T-helper 17 cell (primary cell): ENCODE measurements at places on chromosomes 7 and 10.

- no peak overlapping the region for H3K4me3 ChIP-seq
- no peaks in the 10 kb centered on the region for H3K4me1 ChIP-seq
- H3K27me3 ChIP-seq: no peaks in the 10 kb centered on the region
Observed at GRCh38 chr7:40885503-40885902, 750.7 kb downstream of the SUGCT start.

DNA sequence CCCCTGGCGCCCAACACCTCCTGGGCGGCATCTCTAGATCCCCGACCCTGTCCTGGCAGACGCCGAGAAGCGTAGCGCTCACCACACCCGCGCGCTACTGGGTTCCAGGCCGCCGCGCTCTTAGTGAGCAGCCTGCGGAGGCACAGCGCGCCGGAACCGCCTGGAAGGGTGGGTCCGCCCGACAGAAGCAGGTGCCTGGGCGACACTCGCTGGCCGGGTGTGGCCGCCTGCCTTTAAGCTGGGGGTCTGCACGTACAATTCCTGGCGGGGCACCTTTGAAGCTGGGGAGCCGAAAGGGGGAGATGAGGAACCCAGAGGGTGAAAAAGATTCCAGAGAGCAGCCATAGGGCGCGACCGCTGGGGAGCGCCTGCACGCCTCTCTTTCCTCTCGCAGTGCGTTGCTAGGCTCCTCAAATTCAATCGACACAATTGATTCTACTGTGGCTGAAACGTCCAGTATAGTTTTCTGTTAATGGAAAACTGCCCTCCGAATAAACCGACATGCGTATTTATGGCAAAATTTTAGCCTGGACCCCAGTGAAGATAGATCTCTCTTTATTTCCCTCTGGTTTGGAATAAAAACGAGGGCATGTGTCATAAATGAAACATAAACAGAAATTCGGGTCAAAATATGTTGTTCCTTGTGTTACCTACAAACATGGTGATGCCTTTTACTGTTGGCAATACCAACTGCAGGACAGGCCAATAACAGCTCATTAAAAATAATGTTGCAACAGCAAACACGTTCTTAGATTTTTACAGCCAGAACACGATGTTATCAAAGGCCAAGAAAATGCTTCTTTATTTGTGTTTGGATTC, 4.6 kb downstream of the HMX3 start:
- peak overlapping the region; percentile 52 for H3K4me3 ChIP-seq
- H3K27ac ChIP-seq: peak overlapping the region; percentile 59
- H3K4me1 ChIP-seq: peaks cover 39% of the 10 kb centered on the region
- H3K27me3 ChIP-seq: peaks cover 82% of the 10 kb centered on the region

- H3K4me1 ChIP-seq: peaks cover 2% of the 10 kb centered on the region
- peaks cover 58% of the 10 kb centered on the region for H3K27me3 ChIP-seq
- DNase-seq: no peak
- no peak overlapping the region for H3K4me3 ChIP-seq
- H3K36me3 ChIP-seq: peaks cover 4% of the 10 kb centered on the region
Observed at GRCh38 chr10:79496896-79497295, 15.4 kb upstream of the EIF5AL1 start.

DNA sequence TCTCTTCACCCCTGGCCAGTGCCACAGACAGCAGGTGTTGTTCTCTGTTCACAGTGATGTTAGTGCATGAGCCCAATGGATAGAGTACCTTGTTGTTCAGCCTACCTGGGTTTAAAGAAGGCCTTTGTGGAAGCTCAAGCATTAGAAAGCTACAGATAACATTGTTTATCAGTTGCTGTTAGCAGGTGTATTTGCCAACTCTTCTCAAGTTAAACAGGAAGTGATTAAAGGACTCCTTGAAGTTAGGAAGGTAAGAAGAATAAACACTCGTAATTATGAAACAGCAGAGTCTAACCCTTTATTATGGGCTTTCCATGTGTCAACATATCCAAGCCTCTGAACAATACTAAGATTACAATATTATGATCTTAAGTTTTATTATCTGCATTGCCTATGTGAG, 25.9 kb downstream of the RGR start:
- H3K27ac ChIP-seq: no peak overlapping the region
- DNase-seq: no peak
- H3K36me3 ChIP-seq: no peaks in the 10 kb centered on the region

GRCh38 chr10:43596546-43596945, 9.7 kb upstream of the ZNF485 start:
- DNase-seq: no peak
- H3K4me1 ChIP-seq: peaks cover 18% of the 10 kb centered on the region
- no peak overlapping the region for H3K27ac ChIP-seq
- H3K36me3 ChIP-seq: no peaks in the 10 kb centered on the region
- H3K27me3 ChIP-seq: no peaks in the 10 kb centered on the region

- no peak overlapping the region for H3K4me3 ChIP-seq
- no peaks in the 10 kb centered on the region for H3K4me1 ChIP-seq
- DNase-seq: no peak
- peaks cover 52% of the 10 kb centered on the region for H3K27me3 ChIP-seq
- peaks cover 2% of the 10 kb centered on the region for H3K36me3 ChIP-seq
Observed at GRCh38 chr10:101260764-101261481, 31.7 kb upstream of the LBX1 start.

- no peak overlapping the region for H3K4me3 ChIP-seq
- peaks cover 9% of the 10 kb centered on the region for H3K4me1 ChIP-seq
- peak overlapping the region; percentile 74 for H3K27ac ChIP-seq
- no peaks in the 10 kb centered on the region for H3K36me3 ChIP-seq
Observed at GRCh38 chr7:22173685-22174573, 183.0 kb downstream of the RAPGEF5 start.

DNA sequence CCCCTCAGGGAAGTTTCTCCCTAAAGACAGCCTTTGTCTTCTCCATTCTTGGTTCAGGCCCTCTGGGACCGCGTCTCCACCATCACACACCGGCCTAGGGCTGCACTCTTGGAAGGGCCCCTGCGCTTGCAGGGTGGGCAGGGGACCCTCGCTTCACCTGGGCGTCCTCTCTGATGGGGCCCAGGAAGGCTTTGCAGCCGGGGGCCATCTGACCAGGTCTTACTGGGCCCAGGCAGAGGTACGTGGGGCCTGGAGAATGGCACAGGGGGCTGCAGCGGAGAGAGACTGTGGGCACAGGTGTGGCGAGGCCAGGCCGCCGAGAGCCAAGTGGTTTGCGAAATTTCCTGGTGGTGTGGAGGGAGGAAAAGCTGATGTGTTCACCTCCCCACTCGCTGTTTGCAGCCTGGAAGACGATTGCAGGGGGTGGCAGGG, 44.4 kb downstream of the ALOX5 start:
- H3K4me1 ChIP-seq: peaks cover 55% of the 10 kb centered on the region
- H3K4me3 ChIP-seq: peak overlapping the region; percentile 96
- no peak for DNase-seq

- H3K27ac ChIP-seq: no peak overlapping the region
- H3K27me3 ChIP-seq: no peaks in the 10 kb centered on the region
- H3K4me1 ChIP-seq: no peaks in the 10 kb centered on the region
- H3K4me3 ChIP-seq: no peak overlapping the region
Observed at GRCh38 chr7:90693939-90694338, 97.8 kb downstream of the CDK14 start.

DNA sequence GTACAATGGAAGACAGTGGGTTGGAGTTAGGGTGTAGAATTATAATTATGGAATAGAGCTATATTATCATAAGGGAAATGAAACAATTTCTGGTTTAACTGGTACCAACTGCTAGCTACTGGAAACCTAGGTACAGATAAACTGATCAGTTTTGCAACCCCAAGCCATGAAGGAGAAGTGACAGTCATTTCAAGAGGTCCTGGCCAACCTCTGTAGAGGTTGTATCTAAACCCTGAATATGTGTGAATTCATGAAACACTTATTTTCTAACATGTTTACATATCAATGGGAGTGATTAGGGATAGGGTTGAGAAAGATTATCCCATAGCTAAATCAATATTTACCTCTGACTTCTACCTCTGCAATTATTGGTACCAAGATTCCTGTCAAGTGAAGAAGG, 29.9 kb upstream of the CC2D2B start:
- H3K36me3 ChIP-seq: peaks cover 14% of the 10 kb centered on the region
- H3K27ac ChIP-seq: no peak overlapping the region
- no peak for DNase-seq
- H3K27me3 ChIP-seq: no peaks in the 10 kb centered on the region
- no peaks in the 10 kb centered on the region for H3K4me1 ChIP-seq

DNA sequence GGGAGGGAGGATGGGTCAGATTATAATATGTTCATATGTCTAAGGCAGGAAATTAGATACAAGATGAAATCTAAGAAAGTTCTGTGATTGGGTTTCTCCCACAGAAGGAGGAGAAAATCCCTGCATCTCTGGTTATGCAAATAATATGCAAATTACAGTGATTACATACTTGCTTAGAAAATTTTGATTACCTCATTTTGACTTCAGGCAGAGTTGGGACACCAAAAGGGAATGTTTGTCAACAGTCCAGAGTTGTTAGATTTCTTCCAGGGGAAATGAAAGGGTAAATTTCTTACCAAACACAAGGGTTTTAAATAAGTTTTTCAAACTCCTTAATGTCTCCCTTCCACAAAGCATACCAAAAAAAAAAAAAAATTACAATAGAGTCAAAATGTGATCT, 101.4 kb upstream of the STEAP1B start:
- H3K27me3 ChIP-seq: peaks cover 33% of the 10 kb centered on the region
- no peaks in the 10 kb centered on the region for H3K36me3 ChIP-seq
- DNase-seq: no peak
- H3K4me1 ChIP-seq: no peaks in the 10 kb centered on the region
- no peak overlapping the region for H3K27ac ChIP-seq
- H3K4me3 ChIP-seq: no peak overlapping the region

- H3K36me3 ChIP-seq: peaks cover 17% of the 10 kb centered on the region
- H3K4me3 ChIP-seq: no peak overlapping the region
- no peaks in the 10 kb centered on the region for H3K27me3 ChIP-seq
- H3K4me1 ChIP-seq: peaks cover 27% of the 10 kb centered on the region
- no peak overlapping the region for H3K27ac ChIP-seq
Observed at GRCh38 chr10:72098301-72098835, 10.0 kb upstream of the SPOCK2 start.

DNA sequence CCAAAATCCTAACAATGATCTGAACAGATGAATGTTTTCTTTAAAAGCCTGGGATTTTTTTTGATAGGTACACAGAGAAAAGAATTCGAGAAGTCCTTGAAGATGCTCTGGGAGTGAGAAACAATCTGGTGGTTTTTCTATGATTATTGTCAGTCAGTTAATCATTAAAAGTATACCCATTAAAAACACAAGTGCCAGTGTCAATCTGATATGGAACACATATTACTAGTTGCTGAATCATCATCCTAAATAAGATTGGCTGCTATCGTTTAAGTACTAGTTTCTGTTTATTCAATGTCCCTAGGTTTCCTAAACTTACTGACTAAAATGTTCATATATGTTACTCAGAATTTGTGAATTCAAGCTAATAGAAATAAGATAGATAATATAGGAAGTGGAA, 16.1 kb downstream of the COL28A1 start:
- H3K36me3 ChIP-seq: no peaks in the 10 kb centered on the region
- H3K4me1 ChIP-seq: no peaks in the 10 kb centered on the region
- H3K27ac ChIP-seq: no peak overlapping the region
- DNase-seq: no peak
- peaks cover 16% of the 10 kb centered on the region for H3K27me3 ChIP-seq
- H3K4me3 ChIP-seq: no peak overlapping the region

DNA sequence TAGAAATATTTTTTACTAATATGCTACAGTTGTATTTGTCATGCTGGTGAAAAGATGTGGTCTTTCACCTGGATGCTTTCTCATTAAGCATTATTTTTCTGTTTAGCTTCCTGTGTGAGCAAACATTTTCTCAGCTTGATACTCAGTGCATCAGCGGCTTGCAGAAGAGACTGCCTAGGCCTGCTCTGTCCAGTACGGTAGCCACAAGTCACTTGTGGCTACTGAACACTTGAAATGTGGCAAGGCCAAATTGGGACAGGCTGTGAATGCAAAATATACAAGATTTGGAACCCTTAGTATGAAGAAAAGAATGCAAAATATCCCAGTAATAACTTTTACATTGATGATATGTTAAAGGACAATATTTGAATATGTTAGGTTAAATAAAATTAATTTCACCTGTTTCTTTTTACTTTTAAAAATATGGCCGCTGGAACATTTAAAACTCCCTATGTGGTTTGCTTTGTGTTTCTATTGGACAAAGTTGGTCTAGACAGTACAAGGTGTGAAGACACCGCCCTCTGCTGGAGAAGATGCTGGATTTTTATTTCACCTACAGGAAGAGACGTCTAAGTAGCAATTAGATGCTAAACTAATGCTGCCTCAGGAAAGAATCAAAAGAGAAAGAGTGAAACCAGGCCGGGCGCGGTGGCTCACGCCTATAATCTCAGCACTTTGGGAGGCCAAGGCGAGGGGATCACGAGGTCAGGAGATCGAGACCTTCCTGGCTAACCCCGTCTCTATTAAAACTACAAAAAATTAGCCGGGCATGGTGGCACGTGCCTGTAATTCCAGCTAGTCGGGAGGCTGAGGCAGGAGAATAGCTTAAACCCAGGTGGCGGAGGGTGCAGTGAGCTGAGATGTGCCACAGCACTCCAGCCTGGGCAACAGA, 5.3 kb downstream of the SRGN start:
- no peaks in the 10 kb centered on the region for H3K27me3 ChIP-seq
- H3K4me1 ChIP-seq: peaks cover 31% of the 10 kb centered on the region
- peak; percentile 76 for DNase-seq
- H3K27ac ChIP-seq: peak overlapping the region; percentile 100
- peak overlapping the region; percentile 81 for H3K4me3 ChIP-seq

DNA sequence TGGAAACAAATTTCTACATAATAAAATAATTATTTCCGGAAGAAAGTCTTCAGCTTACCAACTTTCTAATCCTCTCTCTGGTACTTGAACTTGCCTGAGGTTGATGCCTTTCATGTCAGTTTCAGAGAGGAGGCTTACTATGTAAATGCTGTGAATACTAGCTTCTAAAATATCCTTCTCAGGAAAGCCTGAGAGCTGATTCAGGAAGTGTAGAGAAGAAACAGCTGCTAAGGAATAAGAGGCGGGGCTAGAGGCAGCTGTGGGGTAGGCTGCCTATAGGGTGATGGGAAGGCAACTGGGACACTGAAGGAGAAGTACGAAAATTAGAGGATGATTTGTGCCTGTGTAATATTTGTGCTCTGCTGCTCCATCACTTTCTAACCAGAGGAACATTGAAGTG, 69.3 kb downstream of the AVL9 start:
- no peak for DNase-seq
- H3K36me3 ChIP-seq: peaks cover 6% of the 10 kb centered on the region
- H3K4me1 ChIP-seq: peaks cover 12% of the 10 kb centered on the region
- no peak overlapping the region for H3K27ac ChIP-seq
- no peaks in the 10 kb centered on the region for H3K27me3 ChIP-seq
- no peak overlapping the region for H3K4me3 ChIP-seq

- no peak overlapping the region for H3K27ac ChIP-seq
- H3K4me1 ChIP-seq: peaks cover 4% of the 10 kb centered on the region
- no peaks in the 10 kb centered on the region for H3K36me3 ChIP-seq
- H3K4me3 ChIP-seq: no peak overlapping the region
- H3K27me3 ChIP-seq: peaks cover 27% of the 10 kb centered on the region
- DNase-seq: peak; percentile 45
Observed at GRCh38 chr10:23067939-23068775, 27.2 kb upstream of the MSRB2 start.
